ENCODE measurements at places on chromosomes 5 and 9.

DNA sequence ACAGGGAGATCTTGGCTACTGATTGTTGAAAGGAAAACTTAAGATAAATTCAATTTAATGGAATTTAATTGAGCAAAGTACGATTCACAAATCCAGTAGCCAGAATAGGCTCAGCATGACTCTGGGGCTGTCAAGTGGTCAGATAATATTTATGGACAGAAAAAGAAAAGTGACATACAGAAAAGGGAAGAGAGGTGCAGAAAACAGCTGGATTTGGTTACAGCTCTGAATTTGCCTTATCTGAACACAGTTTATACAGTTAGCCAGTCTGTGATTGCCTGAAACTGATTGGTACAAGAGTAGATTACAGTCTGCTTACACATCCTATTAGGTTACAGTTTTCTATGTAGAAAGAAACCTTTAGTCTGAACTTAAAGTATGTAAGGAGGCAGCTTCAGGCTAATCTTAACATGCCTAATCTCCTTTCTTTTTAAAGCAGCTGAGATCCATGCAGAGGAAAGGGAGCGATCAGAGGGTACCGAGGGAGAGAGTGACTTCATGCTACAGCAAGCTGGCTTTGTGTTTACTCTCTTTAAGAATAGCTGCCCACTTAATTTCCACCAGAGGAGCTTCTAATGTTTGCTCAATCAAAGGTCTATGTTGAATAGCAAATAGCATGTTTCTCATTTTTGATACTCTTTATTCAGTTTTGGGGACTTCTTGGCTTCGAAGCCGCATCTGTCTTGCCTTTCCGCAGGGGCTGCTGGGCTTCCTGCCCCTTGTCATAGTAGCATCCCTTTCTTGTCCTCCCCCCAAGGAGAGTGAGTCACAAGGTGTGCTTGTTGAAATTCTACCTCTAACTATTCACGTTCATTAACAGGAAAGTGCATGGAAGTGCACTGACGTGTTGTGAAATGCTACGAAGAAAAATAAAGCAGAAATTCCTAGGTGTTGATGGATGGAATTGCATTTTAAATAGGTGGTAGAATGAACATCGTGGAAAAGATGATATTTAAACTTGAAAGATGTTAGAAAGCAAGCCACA is 761.2 kb downstream of the TAF11L14 start:
- DNase-seq: no peak

DNA sequence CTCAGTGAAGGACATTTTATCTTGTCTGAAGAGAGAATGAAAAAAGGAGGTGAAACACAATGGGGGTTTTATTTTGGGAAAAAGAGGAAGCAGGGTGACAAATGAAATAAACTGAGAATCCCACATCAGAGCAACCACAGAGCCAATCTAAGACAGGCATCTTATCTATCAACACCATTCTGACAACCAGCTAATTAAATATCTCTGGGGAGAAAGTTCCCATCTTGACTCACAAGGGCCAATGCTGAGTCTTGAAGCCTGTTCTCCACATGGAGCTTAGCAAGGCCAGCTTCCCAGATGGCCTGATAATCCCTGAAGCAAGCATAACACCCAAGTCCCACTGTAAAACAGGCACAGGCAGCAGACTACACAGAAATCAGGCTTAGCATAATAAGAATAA is 30.4 kb downstream of the DPYSL3 start:
- DNase-seq: no peak

DNA sequence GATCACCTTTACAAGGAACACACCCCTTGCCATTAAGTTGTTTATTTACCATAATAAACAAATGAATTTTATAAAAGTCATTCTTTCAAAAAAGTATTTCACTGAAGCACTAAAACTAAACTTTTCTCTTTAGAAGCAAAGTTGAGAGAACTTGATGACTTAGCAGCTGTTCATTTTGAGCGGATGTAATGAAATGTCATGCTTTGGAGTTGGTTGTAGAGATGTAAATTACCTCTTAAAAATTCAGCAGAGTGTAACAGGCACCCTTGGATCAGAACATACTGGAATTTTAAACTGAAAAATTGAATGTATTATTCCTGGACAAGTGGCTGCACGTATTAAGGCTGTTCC is 617.2 kb downstream of the PDE4D start:
- no peak for DNase-seq

GRCh38 chr5:172855597-172856292 is 21.7 kb downstream of the ERGIC1 start:
- no peak for DNase-seq

DNA sequence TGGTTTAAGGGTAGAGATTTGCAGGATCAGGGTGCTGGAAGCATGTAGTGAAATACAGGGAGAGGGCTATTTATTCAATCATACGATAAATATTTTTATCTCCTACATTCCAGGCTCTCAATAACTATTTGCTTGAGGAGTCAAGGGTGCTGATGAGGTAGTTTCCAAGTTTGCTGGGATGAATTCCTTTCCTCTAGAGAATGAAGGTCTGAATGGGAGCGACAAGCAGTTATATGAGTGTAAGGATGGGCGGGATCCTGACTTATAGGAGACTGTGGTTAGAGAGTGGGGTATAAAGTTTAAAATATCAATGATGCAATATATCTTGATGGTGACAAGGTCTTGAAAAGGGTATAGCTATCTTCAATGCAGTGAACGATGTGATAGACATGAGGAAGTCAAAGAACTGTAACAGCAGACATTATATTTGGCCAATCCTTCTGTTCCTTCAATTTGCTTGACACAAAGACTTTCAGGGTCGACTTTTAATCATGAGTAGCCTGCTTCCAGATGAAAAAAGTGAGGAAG is 201.1 kb upstream of the HAPLN1 start:
- DNase-seq: no peak

DNA sequence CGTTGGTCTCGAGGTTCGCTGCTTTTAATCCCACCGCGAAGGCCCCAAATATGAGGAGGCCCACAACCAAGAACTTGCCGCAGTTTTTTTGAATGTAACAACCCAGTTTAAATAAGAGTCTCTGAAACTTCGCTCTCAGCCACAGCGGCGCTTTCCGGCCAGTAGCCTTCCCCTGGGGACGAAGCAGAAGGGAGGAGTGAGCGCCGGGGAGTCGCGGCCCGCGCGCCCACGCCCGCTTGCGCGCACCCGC is 10.4 kb downstream of the PTCH1 start:
- DNase-seq: no peak
